ENCODE measurements at places on chromosomes 11 and 22.
A peak's percentile ranks its signal among the peaks of the same experiment; 100 is the strongest.

GRCh38 chr11:78497293-78497692 is 77.4 kb downstream of the NARS2 start:
- no peak for DNase-seq

GRCh38 chr22:37794376-37794775 is 13.4 kb upstream of the GCAT start:
- no peak for DNase-seq

- no peak for DNase-seq
These were observed 22.5 kb downstream of the RCN1 start for GRCh38 chr11:32113200-32113919.

DNA sequence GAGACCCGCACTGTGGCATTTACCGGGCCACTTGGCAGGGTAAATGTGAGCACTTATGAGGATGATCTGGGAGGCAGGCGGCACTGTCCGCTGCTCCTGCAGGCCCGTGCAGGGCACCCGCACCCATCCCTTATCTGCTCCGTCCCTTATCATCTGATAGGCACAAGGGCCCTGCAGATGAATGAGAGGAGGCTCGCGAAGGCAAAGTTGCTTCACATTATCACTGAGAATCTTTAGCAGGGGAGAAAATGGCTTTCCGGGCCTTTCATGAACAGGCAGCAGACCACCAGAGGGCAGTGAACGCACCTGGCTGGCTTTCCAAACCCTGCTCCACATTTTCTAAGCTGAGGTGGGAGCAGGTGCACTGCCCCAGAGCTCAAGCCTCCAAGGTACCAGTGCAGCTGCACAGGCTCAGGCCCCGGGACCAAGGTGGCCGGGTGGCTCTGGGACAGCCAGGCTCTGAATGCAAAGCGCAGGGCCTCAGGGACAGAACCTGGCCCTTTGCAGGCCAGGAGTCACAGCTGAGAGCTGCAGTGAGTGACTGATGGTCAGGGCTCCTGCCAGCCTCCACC is 165.6 kb downstream of the SHANK2 start:
- DNase-seq = peak; percentile 76

GRCh38 chr11:67491276-67492068 is 8.6 kb downstream of the AIP start:
- no peak for DNase-seq

DNA sequence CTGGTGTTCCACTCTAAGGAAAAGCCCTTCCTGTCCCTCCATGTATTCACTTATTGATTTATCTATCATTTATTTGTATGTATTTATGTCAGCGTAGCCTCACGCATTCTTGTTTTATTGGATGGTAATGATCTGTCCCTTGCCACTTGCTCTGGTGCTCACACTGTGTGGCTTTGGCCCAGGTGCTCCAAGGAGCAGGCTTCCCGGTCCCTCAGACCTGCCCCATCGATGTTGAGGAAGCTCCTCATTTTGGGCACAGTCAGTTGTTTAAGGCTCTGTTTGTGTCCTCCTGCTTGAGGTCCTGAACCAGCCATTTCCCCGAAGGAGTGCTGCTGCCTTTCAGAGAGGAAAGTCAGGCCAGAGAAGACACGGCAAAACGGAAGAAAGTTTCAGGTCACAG is 1485.4 kb downstream of the TBC1D22A start:
- DNase-seq = no peak

GRCh38 chr11:41190437-41191082 is 268.9 kb downstream of the LRRC4C start:
- no peak for DNase-seq

- peak; percentile 79 for DNase-seq
These were observed 18.4 kb downstream of the B3GAT1 start for GRCh38 chr11:134393638-134394037.

DNA sequence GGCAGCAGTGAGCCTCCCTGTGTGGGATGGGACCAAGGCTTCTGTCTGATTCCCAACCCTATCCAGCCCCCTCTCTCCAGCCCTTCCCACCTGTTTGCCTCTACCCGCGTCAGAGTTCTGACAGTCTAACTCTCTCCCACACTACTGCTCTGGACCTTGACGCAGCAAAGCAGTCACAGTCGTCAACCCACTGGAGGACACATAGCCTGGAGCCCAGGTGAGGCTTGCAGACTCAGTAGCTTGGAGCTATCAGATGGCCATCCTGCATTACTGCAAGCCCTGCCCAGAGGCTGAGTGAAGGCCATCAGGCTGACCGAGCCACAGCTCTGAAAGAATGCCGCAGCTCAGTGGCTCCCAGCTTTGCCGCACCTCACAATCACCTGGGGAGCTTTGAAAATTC is 3.7 kb downstream of the OAF start:
- DNase-seq = no peak

DNA sequence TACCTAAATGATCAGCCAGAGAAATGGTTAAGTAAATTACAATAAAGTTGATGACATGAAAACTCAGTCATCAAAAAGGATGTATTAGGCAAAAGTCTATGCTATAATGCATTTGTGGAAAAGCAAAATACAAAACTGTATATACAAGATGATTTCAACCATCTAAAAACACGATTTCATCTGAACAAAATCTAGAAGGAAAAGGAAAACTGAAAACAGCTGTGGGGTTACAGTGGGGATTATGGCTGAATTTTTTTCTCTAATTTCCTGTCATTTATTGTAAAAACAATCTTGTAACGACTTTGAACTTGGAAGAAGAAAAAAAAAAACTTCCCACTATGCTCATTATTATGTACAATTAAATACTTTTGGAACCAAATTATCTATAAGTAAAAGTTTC is 30.3 kb downstream of the CHEK2 start:
- no peak for DNase-seq

DNA sequence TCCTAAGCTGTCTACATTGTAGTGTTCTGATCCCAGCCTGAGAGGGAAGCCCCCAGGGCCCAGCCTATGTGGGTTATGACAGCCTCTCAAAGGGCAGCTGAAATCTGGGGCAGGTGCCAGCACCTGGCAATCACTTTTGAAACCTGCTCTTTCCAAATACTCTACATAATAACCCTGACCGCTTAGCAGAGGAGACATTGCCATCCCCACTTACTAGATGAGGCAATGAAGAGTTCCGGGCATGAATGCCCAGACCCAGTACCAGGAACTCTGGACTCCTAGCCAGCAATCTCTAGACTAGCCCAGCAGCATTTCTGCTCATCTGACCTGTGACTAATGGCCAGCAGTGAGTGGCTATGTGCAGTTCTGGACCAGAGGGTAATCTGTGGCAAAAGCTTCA is 412.4 kb upstream of the CADM1 start:
- DNase-seq = no peak

DNA sequence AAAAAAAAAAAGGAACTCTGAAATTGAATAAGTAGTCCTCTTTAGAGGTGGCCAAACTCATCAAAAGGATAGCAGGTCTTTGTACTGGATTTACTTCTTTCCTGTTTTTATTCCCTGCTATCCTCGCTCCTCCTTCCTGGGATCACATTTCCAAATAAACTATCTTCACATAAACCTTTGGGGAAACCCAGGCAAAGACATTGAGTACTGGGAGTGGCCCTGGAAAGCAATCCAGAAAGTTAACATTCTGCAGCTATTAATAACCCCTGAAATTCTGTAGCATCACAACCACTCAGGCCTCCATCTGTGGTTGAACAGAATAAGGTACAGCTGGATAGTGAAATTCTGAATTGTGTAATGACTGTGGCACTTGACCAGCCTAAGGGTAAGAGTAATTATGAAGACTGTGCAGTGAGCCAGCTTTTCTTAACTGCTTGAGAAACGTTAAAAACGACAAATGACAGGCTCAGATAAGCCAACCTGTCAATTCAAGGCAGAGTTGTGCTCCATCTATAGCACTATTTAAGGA is 58.8 kb downstream of the ISX start:
- DNase-seq = no peak

DNA sequence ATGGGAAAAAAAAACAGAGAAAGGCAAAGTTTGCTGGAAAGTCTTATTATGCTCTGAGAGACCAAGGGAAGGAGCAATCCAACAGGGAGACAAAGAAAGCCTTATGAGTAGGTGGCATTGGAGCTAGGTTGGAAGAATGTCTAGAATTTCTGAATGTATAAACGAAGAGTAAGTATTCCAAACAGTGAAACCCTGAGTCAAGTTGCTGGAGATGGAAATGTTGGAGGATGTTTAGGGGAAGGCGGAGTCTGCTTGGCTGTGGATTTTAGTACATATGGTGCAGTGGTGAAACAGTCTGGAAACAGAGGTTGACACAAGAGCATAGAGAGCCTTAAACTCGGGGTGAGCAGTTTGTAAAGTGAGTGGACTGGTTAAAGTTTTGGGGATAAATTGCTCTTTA is 314.8 kb upstream of the CADM1 start:
- no peak for DNase-seq

- DNase-seq = no peak
These were observed 3.8 kb downstream of the ATG16L2 start for GRCh38 chr11:72817966-72818365.

DNA sequence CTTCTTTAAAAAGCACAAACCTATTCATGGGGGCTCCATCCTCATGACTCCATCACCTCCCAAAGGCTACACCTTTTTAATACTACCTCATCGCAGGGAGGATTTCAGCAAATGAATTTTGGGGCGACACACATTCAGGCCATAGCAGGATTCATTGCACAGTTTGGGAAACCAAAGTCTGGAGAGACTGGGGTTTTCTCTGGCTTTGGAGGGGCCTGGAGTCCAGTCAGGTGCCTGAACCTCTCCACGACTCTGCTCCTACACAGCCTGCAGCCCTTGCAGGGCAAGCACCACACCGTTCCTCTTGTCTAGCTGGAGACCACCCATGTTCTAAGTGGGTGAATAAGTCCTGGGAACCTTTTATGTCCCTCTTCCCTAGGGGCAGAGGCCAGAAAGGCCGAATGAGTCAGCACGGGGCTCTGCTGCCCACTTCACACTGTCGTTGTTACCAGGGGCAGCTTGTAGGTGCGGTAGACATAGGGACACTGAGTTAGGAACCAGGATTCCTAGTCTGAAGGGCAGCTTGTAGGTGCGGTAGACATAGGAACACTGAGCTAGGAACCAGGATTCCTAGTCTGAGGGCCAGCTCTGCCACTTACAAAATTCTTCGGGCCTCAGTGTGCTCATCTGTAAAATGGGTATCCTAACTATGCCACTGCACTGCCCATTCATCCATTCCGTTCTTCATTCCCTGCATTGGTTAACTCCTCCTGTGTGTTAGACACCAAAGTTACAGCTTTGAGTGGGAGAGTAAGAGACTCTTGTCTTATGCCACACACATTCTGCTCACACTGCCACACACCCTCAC is 251.7 kb upstream of the B3GAT1 start:
- no peak for DNase-seq

DNA sequence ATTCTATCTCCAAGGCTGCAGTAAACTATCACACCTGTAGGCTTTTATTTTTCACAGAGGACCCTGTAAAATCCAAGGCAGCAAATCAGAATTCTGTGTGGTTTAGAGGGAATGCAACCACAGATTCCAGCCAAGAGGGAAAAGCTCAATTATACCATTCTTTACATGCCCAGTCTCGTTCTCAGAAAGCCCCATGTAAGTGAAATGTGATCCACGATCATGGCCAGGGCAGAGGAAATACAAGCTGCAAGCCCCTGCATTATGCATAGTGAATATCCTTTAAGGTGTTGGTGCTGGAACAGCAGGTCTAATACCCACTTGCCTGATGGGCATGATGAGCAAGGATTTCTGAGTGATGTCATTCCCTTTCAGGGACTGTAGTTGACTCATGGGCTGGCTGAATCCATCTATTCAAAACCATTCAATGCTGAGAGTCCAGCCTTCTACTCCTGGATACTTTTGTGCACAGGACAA is 198.7 kb upstream of the MTMR2 start:
- no peak for DNase-seq

- DNase-seq = no peak
These were observed 17.3 kb downstream of the KCTD17 start for GRCh38 chr22:37068859-37069258.

DNA sequence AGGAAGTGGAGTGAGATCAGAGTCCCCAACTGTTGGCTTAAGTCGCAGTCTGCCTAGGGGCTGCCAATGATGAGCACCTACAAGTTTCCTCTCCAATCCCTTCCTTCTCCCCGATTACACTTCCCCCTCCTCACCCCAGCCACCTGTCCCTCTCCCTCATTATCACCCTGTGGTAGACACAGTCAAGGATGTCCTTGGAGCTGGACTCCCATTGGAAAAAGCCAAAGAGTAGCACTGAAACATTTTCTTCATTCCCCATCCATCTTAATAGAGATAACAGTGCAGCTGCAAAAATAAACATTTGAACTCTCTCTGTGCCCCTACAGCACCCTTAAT is 146.2 kb downstream of the DBX1 start:
- no peak for DNase-seq

- no peak for DNase-seq
These were observed 11.4 kb upstream of the RRM1 start for GRCh38 chr11:4083198-4083597.

DNA sequence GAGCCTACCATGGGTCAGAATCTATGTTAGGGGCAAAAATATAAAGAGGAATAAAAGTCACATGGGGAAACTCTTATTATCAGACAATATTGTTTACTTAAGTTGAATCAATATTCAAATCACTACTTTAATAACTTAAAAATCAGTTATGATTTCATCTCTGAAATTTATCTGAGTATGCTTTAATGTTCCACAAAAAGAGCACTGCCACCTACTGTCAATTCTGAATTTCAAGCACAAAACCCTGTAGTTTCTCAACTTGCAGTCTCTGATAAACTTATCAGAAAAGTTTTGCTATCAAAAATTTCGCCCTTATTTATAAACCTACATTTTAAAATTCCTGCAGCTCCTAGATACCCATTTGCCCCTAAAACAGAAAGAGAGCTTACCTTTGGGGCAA is 47.3 kb downstream of the RDX start:
- no peak for DNase-seq

DNA sequence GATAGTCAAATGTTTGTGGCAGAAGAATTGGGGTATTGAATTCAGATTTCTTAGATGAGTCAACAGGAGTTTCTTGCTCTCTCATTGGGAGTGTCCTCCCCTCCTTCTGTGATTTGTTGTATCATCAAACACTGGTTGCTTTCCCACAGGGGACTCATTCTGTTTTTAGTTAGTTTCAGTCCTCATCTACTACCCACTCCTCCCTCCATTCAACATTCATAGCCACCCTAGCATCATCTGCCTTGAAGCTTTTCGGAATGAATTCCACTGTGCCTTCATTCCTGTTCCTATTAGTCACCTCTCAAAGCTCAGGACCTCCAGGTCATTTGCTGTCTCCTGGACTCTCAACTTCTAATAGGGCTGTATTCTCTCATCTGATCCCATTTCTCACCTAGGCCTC is 31.5 kb upstream of the RAB38 start:
- no peak for DNase-seq

GRCh38 chr22:47175151-47176025 is 412.9 kb downstream of the TBC1D22A start:
- no peak for DNase-seq

DNA sequence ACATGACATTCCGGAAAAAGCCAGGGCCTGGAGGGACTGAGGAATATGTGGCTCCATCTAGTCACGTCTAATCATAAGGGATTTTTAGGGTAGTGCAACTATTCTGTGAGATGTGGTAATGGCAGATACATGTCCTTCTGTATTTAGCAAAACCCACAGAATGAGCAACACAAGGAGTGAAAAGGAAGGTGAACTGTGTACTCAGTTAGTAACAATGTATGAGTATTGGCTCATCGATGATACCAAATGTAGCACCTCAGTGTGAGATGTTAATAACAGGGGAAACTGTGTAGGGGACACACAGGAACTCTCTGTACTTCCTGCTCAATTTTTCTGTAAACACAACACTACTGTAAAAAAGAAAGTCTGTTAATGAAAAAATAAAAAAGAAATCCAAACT is 42.0 kb upstream of the CARS1 start:
- DNase-seq = no peak

- DNase-seq = no peak
These were observed 2.4 kb upstream of the MUC2 start for GRCh38 chr11:1072116-1072820.

- no peak for DNase-seq
These were observed 7.3 kb downstream of the TANGO2 start for GRCh38 chr22:20027966-20028854.
